ENCODE measurements at places on chromosomes 5 and 9.

DNA sequence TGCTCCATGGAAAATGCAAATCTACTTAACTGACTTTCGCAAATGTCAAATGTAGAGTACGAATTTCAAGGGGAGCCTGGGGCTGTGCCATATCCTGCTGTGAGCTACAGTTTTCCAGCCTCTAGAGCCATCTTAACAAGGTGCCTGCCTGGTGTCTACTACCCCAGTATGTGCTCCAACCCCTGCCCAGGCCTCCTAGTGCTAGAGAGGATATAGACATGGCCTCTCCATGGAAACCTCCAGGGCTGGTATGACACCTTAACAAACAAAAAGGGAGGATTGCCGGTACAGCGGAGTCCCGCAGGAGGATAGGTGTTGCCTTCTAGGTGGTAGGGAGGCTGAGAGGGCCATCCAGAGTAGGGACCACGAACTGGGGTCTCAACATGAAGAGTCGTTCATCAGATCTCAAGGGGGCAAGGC lies 13.6 kb upstream of the IL3 start:
- no peak for DNase-seq

GRCh38 chr9:71760901-71761300 lies 7.4 kb downstream of the CEMIP2 start:
- no peak for DNase-seq

DNA sequence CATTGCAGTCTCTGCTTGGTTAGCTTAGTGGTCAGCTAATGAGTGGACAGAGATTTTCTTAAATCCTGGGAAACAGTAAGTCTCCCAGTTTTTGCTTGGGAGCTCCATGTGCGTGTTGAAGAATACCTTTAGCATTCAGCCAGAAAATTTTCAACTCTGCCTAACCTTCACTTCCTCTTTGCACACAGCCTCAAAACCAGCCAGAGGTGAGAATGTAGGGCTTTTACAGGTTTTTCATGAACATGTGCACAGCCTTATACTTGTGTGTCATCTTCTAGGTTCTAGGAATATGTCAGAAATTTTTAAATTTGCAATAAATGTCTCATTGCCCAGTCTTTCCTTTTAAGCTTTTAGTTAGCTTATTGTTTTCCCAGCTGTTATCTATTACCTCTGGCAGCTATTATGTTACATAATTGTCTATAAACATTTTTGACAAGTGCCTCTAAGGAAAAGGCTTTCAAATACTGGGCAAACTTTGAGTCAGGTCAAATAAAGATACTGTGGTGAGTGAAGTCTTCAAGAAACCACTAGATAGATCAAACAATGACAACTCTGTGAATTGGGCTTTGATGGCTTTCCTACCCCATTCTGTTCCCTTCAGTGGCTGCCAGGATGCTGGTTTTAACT lies 12.7 kb downstream of the ADGRV1 start:
- DNase-seq: no peak

GRCh38 chr9:98864281-98865174 lies 57.1 kb downstream of the GALNT12 start:
- no peak for DNase-seq

DNA sequence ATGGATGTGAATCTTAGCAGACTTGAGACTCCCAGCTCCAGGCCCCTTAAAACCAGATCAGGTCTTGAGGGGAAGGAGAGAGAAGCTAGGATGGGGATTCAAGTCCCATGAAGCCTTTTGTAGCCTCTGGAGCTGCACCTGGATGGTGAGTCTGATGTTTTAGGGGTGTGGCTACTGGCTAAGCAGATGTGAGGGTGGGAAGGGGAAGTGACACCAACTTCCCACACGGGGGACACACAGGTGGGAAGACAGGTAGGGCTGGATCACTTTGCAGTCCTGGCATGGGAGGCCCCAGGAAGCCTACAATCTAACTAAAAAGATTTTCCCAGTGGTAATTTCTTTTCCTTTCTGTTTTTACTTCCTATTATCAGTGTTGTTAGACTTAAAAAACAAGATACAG lies 38.7 kb upstream of the UBAP2 start:
- DNase-seq: no peak

DNA sequence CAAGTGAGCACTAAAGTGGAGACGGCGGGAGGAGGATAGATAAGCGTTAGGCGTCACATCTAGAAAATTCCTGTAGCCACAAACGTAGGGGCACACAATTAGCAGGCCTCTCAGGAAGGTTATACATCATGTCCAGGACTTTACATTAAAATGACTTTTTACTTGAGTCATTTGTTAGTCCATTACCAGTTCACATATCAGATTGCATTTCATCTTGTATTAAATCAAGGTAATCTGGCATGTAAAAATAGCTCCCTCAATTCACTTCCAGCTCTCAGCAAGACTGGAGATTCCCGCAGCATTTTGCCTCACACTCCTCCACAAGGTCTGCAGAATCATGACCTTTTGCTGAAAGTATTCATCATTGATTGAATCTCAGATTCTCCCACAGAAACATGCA lies 118.8 kb downstream of the PRDM6 start:
- no peak for DNase-seq

DNA sequence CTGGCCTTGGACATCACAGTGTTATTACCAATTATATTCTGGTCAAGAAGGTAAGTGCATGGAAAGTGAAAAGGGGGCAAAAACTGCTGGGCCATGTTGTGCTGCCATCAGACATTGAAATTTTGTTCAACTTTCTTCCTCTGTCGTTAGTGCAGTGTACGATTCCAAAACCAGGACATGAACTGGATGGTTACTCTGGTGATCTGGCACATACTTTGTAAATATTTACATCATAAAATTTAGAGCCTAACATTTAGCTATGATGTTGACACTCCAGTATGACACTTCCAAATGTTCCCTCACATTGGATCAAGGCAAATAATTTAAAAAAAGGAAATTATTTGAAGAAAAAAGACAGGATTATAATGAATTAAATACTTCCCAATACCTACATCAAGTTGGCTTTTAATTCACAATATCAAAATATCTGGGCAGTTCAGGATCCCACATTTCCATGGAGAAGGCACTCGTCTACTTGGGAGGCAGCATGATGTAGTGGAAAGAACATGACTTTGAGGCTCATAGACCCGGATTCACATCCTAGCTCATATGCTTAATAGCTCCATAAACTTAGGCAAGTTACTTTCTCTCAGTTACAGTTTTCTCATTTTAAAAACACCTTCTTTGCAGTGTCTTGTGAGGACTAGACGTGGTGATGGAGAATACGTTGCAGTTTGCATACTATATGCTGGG lies 342.5 kb upstream of the MPDZ start:
- DNase-seq: no peak

DNA sequence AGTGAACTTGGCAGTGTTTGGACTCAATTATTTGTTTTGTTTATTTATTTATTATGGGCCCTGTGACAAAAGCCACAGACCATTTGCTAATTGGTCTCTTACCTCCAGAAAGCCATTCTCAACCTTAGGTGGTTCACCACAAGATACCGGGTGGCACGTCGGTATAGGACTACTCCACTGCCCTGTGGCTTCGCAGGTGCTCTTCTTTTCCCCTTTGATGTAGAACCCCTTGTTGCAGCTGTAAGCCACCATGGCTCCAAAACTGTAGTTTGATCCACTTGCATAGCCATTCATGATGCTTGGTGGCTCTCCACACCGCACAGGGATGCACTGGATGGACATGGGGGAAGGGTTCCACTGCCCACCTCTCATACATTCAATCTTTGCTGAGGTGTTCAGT lies 73.3 kb upstream of the TXNDC8 start:
- no peak for DNase-seq

DNA sequence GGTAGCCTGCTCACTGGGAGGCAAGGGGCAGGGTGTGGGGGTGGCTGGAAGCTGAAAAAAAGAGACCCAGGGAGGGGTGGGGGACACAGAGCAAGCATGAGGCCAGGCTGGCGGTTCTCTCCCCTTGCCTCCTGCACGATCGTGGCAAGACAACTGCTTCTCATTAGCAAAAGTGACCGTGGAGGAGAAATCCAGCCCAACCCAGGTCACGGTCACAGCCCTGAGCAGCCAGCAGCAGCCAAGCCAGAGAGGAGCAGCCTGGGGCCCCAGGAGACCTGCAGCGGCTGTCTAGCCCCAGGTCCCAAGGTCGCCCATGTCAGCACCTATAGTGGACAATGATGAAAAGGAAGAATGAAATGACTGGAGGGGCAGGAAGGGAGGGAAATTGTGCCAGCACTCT lies 89.1 kb downstream of the NRG2 start:
- DNase-seq: no peak

DNA sequence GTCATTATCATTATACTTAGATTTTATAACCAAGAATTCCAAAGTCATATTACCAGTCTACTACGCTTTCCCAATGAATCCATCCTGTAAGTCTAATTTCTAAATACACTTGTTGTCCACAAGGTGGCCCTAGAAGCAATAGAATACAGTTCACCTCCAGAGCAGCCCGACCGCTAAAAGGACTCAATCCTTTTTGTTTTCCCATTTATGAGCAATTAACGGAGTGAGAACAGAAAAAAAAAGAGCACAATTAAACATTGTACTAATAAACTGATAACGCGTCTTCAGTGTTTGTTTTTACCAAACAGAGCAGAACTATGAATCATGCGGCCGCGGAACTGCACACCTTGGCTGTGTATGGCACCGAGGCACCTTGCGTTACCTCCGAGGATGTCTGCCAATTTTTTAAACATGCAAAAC lies 160.7 kb upstream of the DAPK1 start:
- no peak for DNase-seq

DNA sequence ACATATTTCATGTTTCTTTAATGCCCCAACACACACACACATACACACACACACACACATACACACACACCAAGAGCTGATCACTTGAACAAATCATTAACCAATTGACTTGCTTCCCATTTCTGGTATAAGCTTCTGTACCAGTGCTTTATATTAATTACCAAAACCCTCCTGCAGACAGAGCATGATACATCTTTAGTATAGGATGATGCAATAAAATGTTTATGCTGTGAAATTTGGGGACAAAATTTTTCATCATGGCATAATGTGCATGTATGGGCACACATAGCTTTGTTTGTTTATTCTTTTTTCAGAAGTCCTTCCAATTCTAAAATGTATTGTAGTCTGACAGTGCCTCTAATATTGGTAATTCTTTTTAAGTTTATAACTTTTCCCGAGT lies 34.5 kb downstream of the SLC1A3 start:
- no peak for DNase-seq

DNA sequence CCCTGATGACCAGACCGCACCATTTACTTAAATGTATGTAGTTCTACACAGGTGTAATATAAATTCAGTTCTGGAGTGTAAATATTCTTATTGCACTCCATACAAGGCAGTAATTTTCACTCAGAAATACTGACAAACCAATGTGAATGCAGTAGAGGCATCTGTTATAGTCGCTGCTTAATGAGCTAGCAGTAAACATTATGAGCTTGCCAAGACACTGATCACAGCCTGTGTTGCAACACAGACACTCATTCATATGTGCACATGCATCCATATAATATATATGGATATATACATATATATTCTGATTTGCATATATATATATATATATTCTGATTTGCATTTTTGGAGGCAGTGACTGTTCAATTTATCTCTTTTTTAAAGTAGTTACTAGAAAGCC lies 435.1 kb upstream of the ST8SIA4 start:
- DNase-seq: no peak

- DNase-seq: no peak
Measured at GRCh38 chr5:157799578-157799977, 56.1 kb downstream of the LSM11 start.

GRCh38 chr5:112390327-112390726 lies 28.8 kb downstream of the EPB41L4A start:
- DNase-seq: no peak

GRCh38 chr9:134221273-134222017 lies 57.1 kb upstream of the RNU6ATAC start:
- DNase-seq: no peak

DNA sequence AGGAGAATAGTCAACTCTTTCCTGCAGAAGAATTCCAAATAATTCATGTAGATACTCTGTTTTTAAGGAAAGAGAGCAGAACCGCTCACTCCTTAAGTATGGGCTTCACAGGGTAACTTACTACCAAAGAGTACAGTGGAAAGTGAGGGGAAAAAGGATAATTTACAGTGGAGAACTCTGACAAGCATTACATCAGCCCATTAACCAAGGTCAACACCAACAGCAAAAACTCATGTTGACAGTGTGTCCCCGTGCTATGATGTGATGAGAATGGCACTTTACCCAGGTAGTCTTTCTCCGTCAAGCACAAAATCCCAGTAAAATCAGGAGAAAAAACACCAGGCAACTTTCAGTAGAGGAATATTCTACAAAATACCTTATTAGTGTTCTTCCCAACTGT lies 104.3 kb downstream of the ADCY2 start:
- DNase-seq: no peak

- DNase-seq: peak; percentile 49
Measured at GRCh38 chr5:171421331-171422262, 2.1 kb downstream of the FGF18 start.

- no peak for DNase-seq
Measured at GRCh38 chr5:114070093-114070722, 291.7 kb upstream of the KCNN2 start.
